ENCODE measurements at places on chromosomes 3 and 15. TPM values are rescaled to one million over a fixed set of nuclear protein-coding genes. Genes with fewer than 3 reads are reported as not detected.

ROBO2 gene
- total RNA-seq = 0.39 TPM

CYP1A2 gene
- not detected for total RNA-seq

DNA sequence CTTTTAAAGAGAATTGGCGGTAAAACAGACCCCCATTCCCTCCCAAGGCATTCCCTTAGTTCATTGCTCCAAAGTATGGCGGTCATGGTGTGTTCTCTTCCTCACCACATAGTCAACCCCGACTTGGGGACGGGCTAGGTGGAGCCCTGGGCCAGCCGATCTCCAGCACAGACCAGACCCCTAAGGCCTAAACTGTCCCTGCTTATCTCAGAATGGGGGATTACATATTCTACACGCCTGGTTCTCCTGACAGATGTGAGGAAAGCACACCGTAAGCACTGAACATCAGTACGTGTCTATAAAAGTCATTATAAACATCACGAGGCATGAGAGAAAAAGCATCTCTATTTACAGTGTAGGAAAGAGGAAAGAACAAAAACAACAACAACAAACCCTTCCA lies 244.5 kb upstream of the STT3B start:
- DNase-seq = no peak

DNA sequence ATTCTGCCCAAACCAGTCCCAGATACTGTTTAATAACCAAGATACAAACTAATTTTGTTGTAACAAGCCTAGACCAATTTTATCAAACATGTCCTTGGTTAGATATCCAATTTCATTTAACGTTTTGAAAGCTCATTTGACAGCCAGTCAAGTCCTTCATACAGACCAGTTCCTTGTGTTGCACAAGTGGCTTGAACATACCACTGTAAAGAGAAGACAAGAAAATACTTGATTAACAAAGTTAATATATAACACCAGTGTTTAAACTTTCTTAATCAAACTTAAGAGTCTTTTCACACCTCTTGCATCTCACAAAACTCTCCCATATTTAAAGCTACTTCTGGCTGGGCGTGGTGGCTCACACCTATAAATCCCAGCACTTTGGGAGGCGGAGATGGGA lies 16.0 kb downstream of the PDE12 start:
- no peak for DNase-seq

GRCh38 chr3:172018364-172018763 lies 21.0 kb upstream of the FNDC3B start:
- no peak for DNase-seq

TEX55 gene
- not detected for total RNA-seq

DNA sequence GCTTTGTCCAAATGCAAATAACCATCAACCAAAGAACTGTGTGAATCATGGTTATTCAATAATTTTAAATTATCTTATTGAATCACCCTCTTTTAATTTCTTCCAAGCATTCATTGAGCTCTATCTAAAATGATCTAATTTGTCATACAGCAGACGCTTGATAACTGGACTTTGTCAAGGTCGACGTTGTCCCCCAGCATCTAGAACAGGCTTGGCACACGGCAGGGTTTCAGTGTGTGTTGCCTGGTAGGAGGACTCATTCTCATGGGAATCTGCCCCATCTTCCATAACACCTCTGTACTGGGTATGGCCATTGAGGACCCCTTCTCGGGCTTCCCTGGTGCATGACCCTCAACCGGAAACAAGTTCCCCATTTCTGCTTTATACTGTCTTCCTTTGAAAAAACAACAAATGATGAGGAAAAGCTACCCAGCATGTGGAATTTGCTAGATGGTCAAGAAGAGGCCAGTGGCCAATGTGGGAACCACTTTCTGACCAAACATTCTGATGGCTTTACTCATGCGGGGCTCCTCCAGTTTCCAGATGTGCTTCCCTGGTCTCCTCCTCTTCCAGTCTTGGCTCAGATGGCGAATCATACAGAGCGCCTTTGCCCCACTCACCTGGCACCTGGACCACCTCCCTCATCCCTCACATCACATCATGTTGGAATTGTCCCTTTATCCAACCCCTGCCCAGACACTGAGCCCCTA lies 41.7 kb upstream of the SEC22A start:
- no peak for DNase-seq

GOLGA8Q gene
- total RNA-seq = 2.3 TPM

DNA sequence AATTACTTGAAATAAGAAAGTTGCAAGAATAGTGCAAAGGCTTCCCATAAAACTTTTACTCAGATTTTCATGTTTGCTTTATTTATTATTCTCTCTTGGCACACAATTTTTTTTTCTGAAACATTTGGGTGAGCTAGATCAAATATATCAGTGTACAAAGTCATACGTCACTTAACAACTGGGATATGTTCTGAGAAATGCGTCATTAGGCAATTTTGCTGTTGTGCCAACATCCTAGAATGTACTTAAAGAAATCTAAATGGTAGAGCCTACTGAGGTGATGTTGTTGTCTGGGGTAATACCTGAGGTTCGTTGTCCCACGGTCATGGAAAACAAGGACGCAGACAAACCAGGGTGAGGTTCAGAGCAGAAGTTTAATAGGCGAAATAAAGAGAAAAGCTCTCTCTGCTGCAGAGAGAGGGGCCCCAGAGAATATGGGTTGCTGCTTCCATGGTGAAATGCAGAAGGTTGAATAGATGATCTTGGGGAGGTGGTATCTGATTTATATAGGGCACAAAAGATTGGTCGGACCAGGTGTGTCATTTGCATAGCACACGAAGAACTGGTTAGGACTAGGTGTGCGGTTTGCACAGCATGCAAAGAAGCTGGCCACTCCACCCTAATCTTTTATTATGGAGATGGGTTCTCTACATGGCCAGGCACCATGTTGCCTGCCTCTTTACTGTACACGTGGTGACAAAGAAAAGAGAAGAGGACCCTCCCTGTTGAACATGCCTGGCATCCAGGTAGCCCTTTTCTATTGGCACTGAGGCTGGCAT lies 8.8 kb upstream of the GRAMD1C start:
- no peak for DNase-seq

- no peak for DNase-seq
These were observed 91.6 kb downstream of the FOXB1 start for GRCh38 chr15:60095711-60096110.

SLC28A2 gene
- not detected for total RNA-seq

- no peak for DNase-seq
These were observed 56.3 kb downstream of the PPM1L start for GRCh38 chr3:160812304-160812703.

ERC2 gene
- total RNA-seq = 1.1 TPM

- no peak for DNase-seq
These were observed 34.2 kb upstream of the BCL2L10 start for GRCh38 chr15:52146776-52147175.

STT3B gene
- total RNA-seq = 169 TPM

HMCES gene
- 32.2 TPM for total RNA-seq

DNA sequence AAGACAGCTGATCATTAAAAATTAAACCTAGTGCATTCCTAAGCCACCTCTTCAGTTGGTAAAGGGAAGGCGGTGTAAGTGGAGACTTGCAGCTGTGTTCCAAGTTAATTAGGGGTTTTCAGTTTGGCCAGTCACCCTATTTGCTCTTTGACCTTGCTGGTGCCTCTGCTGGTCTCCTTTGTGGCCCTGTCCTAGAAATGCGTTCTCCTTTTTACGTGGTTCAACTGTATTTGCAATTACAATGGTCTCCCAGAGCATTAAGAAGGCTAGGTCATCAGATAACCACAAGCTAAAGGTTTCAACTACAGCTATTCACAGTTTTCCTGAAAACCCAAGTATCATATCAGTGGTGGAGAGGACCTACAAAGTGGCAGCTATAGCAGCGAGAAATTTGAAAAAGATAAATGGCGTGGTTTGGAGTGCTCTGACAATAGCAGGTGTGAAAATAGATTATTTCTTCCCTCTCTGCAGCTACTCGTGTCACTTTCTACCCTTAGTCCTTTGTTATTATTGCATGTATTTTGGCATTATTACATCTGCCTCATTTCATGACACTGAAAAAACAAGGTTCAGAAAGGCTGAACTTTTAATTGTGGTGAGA lies 203.5 kb upstream of the TBC1D5 start:
- DNase-seq = no peak

DNA sequence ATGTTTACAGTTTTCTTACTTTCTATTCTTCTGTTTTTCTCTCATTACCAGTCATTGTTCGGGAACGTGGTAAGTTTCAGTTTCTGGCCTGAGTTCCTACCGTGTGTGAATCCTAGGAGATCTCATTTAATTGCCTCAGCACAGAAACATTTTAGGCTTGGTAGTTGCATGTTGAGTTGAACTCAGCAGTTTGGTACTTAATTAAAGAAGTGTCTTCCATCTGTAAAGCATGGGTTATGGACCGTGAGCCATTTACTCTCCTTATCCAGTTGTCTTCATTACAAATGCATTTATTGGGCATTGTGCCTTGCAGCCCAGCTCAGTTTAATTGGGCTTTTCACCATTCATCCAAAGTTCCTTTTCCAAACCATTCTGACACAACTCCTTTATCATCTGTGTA lies 142.1 kb upstream of the CHRM5 start:
- DNase-seq = no peak

CACNA1D gene
- total RNA-seq = 84.4 TPM

DNA sequence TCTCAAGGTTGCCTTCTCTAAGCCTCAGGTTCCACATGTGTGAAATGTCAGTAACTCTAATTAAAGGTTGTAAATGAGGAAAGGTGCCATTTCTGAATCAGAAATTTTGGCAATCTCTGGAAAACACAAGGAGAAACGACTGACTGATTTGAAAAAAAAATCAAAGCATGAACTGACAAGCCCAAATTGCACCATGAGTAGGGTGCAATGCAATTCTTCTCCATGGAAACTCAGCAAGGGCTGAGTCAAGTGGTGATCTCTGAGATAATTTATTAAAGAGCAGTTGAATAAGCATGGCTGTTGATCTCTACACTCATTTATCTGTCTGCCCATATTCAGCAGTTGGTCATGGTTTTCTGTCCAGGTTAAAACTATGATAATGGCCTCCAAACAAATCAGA lies 201.6 kb upstream of the CMC1 start:
- DNase-seq = no peak

DNA sequence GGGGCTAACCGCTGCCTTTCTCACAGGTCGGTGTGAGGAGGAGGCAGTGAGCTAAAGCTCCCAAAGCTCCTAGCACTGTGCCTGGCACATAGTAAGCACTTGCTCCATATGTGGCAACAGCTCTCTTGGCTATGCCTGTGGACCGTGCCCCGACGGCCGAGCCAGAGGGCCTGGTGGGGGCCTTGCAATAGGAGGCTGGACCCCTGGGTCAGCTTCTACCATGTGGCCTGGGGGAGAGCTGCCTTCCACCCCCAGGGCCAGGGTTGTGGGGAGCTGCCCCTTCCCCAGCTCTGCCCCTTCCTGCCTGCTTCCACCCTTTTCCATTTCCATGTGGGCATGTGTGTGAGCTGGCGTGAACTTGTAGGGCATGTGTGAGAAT lies 16.9 kb upstream of the GNAT1 start:
- no peak for DNase-seq

DNA sequence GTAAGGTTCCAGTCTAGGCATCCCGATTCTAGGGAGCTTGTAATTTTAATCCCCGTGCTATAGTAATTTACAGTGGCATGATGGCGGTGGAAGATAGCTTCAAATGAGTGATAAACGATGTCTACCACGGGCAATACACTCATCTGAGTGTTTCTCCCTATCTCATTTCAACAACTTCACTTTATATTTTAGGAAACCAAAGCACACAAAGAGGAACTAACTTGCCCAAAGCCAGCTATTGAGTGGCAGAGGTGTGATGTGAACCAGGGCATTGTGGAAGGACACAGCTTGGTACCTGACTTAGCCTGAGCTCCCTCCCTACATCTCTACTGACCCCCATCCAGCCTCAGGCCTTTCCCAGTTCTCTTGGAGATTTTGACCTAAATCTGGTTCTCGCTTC lies 16.9 kb upstream of the FILIP1L start:
- no peak for DNase-seq

RTP4 gene
- 10.6 TPM for total RNA-seq

DNA sequence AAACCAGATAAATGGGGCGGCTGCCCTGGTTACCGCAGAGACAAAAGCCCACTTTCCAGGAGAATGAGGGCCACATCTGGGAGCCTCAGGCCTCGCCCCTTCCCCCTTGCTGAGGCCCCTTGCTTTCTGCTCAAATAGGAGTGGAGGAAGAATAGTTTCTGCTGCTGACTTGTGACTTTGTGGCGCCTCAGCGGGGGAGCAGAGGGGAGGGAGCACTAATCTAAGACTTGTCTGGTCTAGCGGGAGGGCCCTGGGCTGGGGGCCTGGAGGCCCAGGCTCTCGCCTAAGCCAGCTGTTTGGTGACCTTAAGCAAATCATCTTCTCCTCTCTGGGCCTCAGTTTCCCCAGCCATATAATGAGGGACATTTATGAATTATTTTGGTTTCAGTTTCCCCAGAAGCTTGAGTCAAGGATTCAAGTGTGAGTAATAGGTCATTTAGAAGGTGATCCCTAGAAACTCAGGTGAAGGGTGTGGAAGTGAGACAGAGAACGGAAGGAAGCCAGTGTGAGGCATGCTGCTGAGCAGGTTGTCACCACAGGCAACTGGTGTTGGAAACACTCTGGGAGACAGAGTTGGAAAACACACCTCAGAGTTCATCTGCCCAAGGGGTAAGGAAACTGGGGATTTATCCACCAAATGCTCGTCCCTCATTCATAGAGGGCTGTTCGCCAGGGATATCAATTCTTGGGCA lies 25.9 kb upstream of the SMAD3 start:
- DNase-seq = no peak

GRCh38 chr3:31129241-31129640 lies 234.8 kb upstream of the GADL1 start:
- no peak for DNase-seq

DNA sequence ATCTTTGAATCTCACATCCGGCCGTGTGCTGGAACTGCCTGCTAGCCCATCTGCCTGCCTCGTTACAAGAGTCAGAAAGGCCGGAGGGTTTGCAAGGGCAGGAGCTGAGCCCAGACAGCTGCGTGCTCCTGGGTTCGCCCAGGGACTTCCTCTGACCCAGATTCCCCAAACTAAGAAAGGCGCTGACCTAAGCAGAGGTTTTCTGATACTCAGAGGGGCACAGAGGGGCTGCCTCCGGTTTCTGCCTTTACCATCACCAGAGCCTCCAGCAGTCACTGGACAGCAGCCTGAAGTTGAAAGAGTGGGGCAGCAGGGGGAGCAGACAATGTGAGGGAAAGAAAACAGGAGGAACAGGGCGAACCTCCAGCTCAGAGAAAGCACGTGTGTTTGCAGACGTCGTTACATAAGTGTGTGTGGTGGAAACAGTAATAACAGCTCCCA lies 33.4 kb upstream of the RAD18 start:
- peak; percentile 56 for DNase-seq
